ENCODE measurements at places on chromosomes 5 and 9. TPM values are rescaled to one million over a fixed set of nuclear protein-coding genes. Genes with fewer than 3 reads are reported as not detected.

Gene OR1Q1
- not detected for total RNA-seq

Gene MLANA
- not detected for total RNA-seq

- DNase-seq, result no peak
- H3K27me3 ChIP-seq, result no peaks in the 10 kb centered on the region
- no peak overlapping the region for H3K27ac ChIP-seq
- H3K36me3 ChIP-seq, result no peaks in the 10 kb centered on the region
These were observed 203.2 kb downstream of the TSSK1B start for GRCh38 chr5:113231653-113232000.

- H3K4me3 ChIP-seq, result no peak overlapping the region
- H3K27me3 ChIP-seq, result no peaks in the 10 kb centered on the region
- peaks cover 5% of the 10 kb centered on the region for H3K4me1 ChIP-seq
- no peak overlapping the region for H3K27ac ChIP-seq
- no peak for DNase-seq
These were observed 1.2 kb downstream of the ARRDC1 start for GRCh38 chr9:137606734-137607138.

GRCh38 chr5:159884917-159885620 lies 31.2 kb upstream of the ADRA1B start:
- H3K4me1 ChIP-seq, result no peaks in the 10 kb centered on the region
- no peaks in the 10 kb centered on the region for H3K36me3 ChIP-seq
- DNase-seq, result no peak
- H3K4me3 ChIP-seq, result no peak overlapping the region

DNA sequence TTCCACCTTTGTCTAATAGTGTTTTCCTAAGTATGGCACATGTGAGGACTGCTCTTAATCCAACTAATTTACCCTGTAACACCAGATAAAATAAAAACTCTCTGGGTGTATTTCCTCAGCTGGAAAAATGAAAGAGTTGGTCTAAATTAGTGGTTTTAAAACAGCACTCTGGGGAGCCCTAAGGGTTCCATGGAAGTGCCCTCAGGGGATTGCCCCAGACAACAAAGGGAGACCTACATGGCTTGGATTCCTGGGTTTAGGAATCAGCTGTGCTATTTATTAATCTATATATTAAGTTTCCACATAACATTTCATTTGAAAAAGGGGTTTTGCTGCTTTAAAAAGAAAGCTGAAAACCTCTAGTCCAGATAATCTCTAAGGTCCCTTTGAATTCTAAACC lies 20.2 kb downstream of the ADAMTS6 start:
- DNase-seq, result no peak
- H3K4me3 ChIP-seq, result no peak overlapping the region
- no peak overlapping the region for H3K27ac ChIP-seq
- H3K4me1 ChIP-seq, result no peaks in the 10 kb centered on the region

DNA sequence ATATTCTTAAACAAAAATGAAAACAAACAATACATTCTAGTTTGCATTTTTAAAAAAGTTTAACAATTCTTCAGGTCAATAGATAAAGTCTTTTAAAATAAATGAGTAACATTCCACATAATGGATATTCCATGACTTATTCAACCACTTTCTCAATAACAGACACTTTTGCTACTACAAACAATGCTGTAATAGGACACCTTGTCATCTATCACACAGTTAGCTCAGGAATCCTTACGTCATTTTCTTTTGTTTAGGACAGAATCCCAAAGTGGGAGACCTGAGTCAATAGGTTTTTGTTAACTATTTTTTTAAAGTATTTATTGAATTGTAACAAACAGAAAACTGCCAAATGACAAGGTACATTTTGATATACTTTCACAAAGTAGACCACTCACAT lies 72.5 kb downstream of the CEP120 start:
- no peaks in the 10 kb centered on the region for H3K27me3 ChIP-seq
- no peak for DNase-seq
- H3K36me3 ChIP-seq, result no peaks in the 10 kb centered on the region
- no peak overlapping the region for H3K4me3 ChIP-seq

DNA sequence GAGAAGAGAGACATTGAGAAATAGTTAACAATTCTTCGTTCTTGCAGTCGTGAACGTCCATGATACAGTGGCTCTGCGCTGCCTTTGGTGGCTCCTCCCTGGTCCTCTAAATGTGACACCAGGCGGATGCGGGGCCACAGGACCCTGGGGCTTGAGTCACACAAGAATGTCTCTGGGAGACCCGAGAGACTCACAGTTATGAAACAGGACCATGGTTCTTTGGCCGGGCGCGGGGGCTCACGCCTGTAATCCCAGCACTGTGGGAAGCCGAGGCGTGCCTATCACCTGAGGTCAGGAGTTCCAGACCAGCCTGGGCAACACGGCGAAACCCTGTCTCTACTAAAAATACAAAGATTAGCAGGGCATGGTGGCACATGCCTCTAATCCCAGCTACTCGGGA lies 767 bp upstream of the ZDHHC11 start:
- H3K27ac ChIP-seq, result no peak overlapping the region
- H3K4me1 ChIP-seq, result no peaks in the 10 kb centered on the region
- H3K36me3 ChIP-seq, result no peaks in the 10 kb centered on the region
- H3K27me3 ChIP-seq, result no peaks in the 10 kb centered on the region
- no peak for DNase-seq

- H3K4me3 ChIP-seq, result no peak overlapping the region
- H3K27me3 ChIP-seq, result peaks cover 3% of the 10 kb centered on the region
- no peak for DNase-seq
- no peak overlapping the region for H3K27ac ChIP-seq
- H3K36me3 ChIP-seq, result no peaks in the 10 kb centered on the region
These were observed 15.6 kb upstream of the ACSL6 start for GRCh38 chr5:132027027-132027426.

DNA sequence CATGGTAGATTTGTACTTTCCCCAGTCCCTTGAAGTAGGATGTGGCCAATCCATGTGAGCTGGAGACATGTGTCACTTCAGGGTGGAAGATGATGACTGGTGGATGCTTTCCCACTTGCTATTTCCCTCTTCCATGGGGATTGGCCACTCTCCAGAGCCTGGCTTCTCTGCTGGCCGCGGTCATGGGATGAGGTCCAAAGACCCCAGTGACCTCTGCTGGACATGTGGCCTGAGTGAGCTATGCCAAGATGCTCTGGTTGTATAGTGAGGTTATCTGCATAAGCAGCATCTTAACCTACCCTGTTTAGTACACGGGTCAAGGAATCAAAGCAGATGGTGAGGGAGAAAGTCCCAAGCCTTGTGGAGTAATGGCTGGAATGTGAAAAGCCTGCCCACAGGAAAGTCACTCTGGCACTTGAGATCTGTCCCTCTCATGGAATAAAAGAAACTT lies 47.1 kb downstream of the SH3PXD2B start:
- peaks cover 6% of the 10 kb centered on the region for H3K4me1 ChIP-seq
- H3K36me3 ChIP-seq, result peaks cover 18% of the 10 kb centered on the region
- H3K4me3 ChIP-seq, result no peak overlapping the region

DNA sequence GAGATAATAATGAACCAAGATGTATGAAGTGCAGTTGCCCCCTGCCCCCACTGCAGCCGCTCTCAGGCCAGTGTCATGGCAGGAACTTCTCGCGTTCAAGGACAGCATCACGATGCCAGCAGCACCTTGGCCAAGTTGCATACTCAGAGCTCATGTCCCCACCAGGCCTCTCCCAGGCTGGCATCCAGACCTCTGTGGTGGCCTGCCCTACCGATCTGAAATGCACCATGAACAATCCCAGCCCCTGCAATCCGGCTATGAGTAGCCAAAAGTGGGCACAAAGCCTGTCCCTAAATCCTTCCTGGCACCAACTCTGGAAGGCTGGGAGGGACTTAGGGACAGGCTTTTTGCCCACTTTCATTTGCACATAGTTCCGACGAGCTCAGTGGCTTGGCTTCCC lies 140.9 kb downstream of the PAX5 start:
- peaks cover 16% of the 10 kb centered on the region for H3K27me3 ChIP-seq
- no peaks in the 10 kb centered on the region for H3K4me1 ChIP-seq
- no peak overlapping the region for H3K4me3 ChIP-seq
- DNase-seq, result no peak
- no peak overlapping the region for H3K27ac ChIP-seq

DNA sequence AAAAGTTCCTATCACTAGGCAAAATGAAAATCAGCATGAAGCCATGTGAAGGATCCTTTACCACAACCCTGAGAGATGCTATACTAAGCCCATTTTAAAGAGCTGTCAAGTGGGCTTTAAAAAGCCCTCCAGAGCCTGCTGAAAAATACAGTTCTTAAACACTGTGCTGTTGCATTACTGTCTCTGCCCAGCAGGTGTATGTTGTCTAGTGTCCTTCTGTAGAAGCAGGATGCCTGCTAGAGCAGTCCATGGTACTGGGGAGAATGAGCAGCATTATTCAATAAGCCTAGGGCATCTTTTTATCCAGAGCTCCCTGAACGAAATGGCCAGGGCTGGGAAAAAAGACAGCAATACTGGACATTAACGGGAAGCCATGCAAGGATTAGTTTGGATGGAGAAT lies 126.2 kb upstream of the PLCXD3 start:
- no peak overlapping the region for H3K4me3 ChIP-seq
- H3K36me3 ChIP-seq, result no peaks in the 10 kb centered on the region
- DNase-seq, result peak; percentile 8
- H3K4me1 ChIP-seq, result no peaks in the 10 kb centered on the region
- H3K27me3 ChIP-seq, result no peaks in the 10 kb centered on the region

DNA sequence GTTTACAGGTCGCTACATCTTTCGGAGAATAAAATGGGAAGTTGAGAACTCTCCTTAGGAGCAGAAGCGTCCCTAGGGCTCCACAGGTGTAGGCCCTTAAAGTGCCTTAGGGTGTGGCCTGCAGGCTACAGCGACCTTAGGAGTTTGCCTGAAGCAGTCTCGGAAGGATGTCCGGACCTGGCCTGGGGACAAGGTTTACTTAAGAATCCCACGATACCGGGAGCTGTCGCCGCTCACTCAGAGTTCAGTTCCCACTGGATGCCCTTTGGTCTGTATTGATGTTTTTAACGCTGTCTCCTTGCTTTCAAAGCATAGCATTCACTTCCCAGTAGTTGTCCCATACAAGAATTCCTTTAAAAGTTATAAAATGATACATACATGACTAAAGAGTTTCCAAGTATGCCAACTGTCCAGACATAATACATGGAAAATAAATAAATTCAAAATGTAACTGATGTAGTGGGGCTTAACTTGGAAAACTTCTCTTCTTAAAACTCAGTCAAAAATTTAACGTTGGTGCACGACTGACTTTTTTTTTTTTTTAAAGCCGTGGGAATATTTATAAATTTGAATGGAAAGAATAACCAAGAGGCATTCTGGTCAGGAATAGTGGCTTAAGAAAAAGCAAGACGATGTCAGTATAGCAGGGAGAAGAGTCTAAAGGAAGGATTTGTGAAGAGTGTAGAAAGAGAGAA lies 848 bp downstream of the RAD50 start:
- peak overlapping the region; percentile 69 for H3K27ac ChIP-seq
- DNase-seq, result peak; percentile 48
- peaks cover 15% of the 10 kb centered on the region for H3K4me1 ChIP-seq
- no peaks in the 10 kb centered on the region for H3K27me3 ChIP-seq

DNA sequence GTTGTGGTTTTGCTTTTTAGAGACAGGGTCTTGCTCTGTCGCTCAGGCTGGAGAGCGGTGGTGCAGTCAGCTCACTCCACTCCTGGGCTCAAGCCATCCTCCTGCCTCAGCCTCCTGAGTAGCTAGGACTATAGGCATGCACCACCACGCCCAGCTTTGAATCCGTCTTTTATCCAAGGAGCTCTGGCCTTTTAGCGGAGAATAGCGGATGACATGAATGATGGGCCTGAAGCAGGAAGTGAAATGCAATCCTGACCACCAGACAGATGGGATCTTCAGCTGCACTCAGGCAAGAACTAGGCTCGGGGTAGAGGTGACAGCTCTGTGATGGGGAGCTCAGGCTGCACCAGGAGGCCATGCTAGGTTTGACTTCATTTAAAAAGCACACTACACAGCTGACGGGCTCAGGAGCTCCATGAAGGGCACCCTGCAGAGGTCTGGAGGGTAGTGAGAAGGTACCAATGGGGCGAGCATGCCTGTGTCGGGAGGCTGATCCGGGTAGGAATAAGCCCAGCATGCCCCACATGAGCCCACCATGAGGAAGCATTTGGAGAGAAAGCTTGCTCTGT lies 21.9 kb downstream of the POLR1E start:
- H3K27me3 ChIP-seq, result no peaks in the 10 kb centered on the region
- no peaks in the 10 kb centered on the region for H3K4me1 ChIP-seq
- no peak overlapping the region for H3K27ac ChIP-seq
- DNase-seq, result no peak
- no peaks in the 10 kb centered on the region for H3K36me3 ChIP-seq

DNA sequence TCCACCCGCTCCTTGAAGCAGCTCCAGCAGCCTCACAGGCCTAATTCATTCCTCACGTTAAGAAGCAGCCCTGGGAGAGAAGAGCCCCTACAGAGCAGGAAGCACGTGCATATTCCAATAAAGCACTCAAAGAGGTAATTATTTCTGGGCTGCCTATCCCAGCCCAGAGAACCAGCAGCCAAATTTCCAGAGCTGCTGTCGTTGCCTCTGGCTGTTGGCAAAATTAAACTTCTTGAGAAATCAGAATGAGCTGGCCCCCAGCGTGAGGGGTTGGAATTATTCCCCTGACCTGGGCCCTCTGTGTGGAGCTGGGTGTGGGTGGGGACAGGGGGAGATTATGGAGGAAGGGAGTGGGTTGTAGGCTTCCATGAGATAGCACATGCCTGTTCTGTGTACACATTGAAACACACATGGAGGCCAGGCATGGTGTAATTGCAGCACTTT lies 86.8 kb upstream of the HSPA9 start:
- no peak overlapping the region for H3K27ac ChIP-seq
- H3K4me3 ChIP-seq, result no peak overlapping the region
- no peaks in the 10 kb centered on the region for H3K4me1 ChIP-seq
- no peaks in the 10 kb centered on the region for H3K36me3 ChIP-seq

- peak overlapping the region; percentile 92 for H3K4me3 ChIP-seq
- H3K4me1 ChIP-seq, result peaks cover 27% of the 10 kb centered on the region
- H3K27ac ChIP-seq, result peak overlapping the region; percentile 6
- peak; percentile 36 for DNase-seq
These were observed 1.6 kb downstream of the ANXA6 start for GRCh38 chr5:151155775-151156506.

DNA sequence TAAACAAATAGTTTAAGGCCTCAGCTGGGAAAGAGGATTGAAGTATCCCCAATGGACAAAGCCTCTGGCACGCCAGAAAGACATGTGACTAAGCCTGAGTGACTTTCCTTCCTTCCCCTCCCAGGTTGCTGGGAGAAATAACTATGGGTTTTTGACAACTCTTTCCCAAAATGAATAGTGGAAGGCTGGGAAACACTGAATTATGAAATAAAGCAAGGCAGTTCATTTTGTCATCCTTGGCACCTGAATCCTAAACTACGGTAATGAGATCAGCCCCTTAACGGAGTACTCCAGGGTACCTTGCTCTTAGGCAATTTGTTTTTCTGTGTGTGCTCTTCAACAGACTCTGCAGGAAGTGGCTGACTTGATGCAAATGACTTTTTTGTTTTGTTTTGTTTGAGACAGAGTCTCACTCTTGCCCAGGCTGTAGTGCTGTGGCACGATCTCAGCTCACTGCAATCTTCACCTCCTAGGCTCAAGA lies 75.2 kb downstream of the LMNB1 start:
- H3K36me3 ChIP-seq, result no peaks in the 10 kb centered on the region
- peaks cover 28% of the 10 kb centered on the region for H3K4me1 ChIP-seq
- H3K4me3 ChIP-seq, result no peak overlapping the region
- H3K27ac ChIP-seq, result peak overlapping the region; percentile 67

Data from endothelial cell of umbilical vein (primary cell).